ENCODE measurements at places on chromosomes 2 and 18.

- no peak for DNase-seq
Measured at GRCh38 chr2:50318147-50318546, 713.8 kb downstream of the NRXN1 start.

GRCh38 chr18:45760462-45761036, 36.6 kb downstream of the SLC14A1 start:
- DNase-seq: no peak

DNA sequence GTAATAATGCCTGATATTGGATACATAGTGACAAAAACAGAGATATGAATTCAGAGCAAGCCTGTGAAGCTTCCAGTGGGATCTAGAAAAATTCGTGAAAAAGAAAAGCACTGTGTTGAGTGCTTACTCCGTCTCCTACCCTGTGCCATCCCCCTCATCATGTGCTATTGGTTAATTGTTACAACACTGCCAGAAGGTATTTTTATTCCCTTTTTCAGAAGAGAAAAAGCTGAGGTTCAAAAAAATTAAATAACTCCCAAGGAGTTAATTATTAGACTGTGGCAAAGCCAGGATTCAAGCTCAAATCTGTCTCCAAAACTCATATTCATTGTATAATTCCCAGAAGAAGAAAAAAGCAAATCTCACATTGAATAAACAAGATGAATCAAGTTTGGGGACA, 735.5 kb upstream of the ACVR2A start:
- DNase-seq: no peak

- no peak for DNase-seq
Measured at GRCh38 chr2:217919781-217920351, 82.9 kb downstream of the TNS1 start.

DNA sequence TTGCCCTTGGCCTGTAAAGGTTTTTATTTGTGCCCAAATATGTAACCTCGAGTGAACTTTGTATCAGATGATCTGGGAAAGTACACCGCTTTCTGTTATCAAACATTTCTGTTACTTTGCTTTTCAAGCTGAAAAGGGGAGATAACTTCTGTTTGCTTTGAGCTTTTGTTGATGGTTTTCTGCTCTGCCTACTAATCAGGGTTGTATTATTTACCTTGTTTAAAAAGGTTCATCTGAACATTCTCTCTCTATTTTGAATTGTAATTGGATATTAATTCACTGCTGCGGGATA, 79.4 kb downstream of the XRCC5 start:
- DNase-seq: no peak

- no peak for DNase-seq
Measured at GRCh38 chr18:78540636-78541529, 438.7 kb upstream of the SALL3 start.

DNA sequence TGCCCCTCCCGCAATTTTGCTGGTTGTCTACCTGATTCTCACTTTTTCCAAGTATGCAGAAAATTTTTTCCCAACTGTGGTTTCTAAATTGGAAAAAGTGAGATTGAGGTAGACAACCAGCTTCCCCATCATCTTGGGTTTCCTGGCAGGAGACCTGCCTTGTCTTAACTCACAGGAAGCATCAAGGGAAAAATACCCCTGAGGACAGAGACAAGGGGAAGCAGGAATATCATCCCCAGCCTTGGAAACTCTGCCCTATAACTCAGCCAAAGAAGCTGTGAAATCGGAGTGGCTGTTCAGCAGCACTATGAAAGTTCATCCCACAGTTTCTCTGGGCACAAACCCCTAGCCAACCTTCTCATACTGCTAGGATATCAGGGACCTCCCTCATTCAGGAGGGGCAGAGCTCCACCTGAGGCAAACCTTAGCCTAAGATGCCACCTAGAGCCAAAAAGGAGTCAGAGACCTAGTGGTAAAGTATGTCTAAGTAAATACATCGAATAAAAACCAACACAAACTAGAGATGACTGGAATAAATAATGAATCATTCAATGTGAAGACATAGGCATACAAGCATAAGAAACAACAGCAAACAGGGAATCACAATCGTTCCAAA, 68.2 kb downstream of the ZSWIM2 start:
- DNase-seq: no peak

GRCh38 chr18:10973567-10974203, 175.7 kb downstream of the PIEZO2 start:
- no peak for DNase-seq

DNA sequence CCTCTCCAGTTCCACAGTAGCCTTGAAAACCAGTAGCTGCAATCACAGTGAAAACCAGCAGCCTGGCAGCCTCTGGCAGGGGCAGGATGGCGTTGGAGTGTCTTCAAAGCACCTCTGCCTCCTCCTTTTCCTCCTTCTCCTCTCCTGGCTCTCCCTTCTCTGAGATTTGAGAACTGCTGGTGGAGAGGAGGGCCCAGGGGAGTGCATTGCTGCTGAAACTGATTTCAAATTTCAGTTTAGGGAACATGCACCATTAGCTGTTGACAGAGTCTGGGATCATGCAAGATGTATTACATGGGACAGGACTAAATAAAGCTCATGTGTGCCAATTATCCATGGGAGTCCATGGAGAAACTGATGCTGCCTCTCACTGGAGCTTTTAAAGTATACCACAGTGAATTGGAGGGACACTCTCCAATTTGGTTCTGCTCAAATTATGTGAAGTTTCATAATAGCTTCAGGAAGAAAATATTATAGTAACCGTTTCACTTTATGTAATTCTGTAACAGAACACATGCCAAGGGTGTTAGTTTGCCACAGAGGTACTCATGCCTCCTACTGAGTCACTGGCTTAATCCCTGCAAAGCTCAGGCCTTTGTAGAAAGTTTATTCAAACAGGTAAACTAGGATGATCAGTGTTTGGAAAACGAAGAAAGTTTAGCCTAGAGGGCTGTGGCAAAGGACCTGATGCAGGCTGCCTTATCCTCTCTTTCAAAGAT, 146.1 kb downstream of the PRPF40A start:
- DNase-seq: no peak

- DNase-seq: no peak
Measured at GRCh38 chr18:52227536-52227935, 112.5 kb upstream of the DCC start.

- DNase-seq: no peak
Measured at GRCh38 chr2:173159791-173160463, 84.3 kb downstream of the MAP3K20 start.

DNA sequence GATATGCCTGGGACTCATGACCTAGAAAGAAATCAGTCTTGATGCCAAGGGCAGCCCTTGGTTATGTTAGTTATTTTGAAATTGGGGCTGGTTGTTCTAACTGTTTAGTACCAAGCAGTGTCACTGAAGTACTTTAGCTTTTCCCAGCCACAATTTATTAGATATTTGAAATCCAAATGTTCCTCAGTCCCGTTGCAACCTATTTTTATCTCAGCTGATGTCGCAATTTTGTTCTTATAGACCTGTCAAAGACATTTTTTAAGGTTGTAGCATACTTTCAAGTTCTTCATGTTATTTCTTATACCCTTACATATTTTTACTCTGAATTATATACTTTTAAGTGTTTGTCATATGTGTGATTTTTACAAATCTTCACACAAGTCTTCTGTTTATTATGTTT, 100.1 kb downstream of the LRP1B start:
- no peak for DNase-seq

DNA sequence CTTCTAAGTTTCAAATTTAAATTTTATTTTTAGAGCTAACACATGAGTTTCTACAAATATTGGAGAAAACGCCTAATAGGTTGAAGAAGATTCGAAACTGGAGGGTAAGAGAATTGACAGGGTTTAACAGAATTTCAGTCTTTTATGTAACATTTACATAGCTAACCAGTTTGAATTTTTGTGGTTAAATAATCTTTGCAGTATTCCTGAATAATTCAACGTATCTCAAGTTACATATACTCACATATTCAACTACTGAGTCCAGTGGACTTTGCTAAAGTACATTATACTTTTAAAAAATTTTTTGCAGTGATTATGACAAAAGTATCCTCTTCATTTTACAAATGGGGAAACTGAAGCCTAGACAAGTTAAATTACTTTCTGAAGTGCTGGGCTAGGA, 34.0 kb downstream of the CCNT2 start:
- no peak for DNase-seq

DNA sequence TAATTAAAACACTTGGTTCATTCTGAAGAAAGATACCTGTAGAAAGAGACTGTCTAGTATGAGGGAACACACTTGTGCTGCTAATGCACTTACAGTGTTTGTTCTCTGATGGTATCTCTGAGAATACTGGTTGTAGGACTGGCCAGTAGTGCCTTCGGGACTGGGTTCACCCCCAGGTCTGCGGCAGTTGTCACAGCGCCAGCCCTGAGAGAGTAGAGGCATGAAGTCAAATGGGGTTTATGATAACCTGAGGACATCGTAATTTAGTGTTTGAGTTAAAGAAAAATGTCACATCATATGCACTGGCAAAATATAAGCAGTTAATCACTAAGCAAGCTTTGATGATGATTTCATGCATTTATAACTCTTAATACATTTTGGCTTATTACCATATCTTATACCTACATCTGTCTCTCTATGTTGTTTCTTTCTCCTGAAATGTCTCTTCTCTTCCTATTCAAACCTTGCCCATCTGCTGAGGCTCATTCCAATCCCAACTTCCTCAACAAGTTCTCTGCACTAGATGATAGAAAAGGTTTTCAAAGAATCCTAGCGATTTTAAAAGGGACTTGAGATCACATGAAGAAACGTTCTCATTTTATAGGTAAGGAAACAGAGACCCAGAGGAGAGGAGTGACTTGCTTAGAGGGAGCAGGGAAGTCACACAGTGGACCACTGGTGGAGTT, 50.2 kb downstream of the ATIC start:
- DNase-seq: no peak

DNA sequence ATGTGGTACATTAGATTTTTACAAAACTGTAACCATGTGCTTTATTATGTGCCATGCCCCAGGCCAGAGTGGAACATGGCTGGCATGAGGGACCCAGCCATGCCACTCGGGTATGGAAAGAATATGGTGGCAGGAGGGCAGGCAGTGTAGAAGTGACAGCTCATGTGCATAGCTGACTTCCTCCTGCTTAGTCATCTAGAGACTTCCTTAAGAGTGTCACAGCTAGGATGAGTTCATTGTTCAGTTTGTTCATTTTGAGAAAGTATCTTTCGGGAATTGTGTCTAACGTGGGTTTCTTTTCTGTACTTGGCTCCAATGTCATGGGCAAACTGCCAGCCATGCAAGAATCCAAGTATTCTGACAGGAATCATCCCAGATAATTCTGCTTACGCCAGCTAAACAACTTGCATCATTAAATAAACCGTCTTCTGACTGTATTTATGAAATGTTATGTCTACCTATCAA, 94.3 kb upstream of the ITGB6 start:
- no peak for DNase-seq

GRCh38 chr2:159119652-159120257, 151.3 kb downstream of the TANC1 start:
- no peak for DNase-seq

DNA sequence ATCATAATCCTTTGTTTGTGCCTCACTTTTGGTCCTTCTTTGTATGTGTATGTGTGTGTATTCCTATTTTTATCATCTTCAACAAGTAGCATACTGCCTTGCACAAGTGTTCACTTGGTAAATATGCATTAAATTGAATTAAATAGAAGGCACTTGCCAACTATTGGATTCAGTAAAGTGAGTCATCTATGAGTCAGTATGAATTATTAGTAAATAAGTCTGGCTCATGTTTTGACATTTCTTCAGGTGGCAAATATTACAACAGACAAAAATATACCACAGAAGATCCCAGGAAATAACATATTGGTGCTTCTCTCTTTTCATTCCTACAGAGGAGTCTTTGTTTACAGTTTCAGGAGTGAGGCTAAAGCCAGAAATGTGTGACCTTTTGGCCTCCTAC, 84.1 kb downstream of the CDK15 start:
- no peak for DNase-seq

DNA sequence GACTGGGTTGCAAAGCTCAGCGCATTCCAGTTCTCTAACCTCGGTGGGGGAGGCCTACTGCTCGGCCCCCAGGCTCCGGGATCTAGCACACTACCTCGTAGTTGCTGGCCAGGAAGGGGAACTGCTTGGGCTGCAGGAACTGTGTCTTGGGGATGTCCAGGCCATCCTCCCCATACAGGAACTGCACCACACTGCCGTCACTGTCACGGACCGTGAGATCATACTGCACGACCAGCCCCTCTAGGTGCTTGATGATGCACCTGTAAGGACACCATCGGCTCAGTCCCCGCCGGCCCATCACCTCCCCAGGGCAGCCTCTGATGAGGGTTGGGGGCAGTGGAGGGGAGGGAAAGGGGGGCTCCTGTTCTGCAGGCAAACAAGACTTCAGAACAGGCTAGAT, 61.6 kb downstream of the POLR1A start:
- no peak for DNase-seq

DNA sequence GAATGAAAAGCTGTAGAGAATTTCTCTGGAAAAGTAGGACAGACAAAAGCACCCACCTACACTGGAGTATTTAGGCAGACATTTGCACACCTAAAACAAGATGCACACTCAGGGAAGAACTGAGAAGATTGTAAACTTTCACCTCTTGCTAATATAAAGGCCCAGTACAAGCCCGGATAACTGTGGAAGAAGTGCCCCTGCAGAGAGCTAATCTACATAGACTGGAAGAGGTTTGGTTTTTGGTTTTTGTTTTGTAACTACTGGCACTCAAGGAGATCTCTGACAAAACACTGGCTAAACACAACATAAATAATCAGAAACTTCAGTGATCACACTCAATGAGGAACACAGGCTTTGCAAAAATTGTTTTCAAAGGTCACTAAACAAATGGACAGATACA, 782.2 kb upstream of the SLC8A1 start:
- DNase-seq: no peak

DNA sequence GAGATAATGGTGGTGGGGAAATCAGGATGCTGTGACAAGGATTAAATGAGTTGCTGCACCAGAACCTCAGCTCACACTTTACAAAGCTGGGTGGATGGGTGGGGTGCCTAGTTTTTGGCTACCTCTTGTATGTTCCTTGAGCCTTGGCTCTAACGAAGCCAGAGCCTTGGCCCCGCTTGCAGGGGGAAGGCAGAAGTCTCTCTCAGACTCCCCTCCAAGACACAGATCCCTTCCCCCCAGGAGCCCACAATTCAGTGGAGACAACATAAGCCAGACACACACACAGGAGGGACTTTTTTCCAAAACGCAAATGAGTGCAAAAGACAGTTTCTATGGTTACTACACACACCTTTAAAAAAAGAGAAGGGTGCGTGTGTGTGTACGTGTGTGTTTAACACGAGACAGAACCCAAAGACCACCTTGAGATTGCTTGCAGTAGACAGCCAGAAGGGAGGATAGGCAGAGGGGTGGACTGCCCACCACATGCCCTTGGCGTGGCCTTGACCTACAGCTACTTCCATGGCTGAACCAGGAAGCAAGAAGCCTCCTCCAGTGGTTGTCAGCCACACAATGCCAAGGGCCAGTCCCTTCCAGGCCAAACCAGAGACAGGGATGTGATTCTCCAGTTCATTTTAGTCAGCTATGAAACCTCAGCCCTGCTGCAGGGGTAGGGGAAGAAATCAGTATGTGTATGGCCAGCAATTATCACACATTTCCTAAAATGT, 70.3 kb downstream of the BCL2L11 start:
- DNase-seq: no peak

Measured in SHP77 treated with DMSO at 0.1 percent for 48 hours (cell line).